Psoas muscle (tissue), 8 donors: ENCODE measurements at places on chromosomes 5 and 9.
A peak's percentile ranks its signal among the peaks of the same experiment; 100 is the strongest.

DNA sequence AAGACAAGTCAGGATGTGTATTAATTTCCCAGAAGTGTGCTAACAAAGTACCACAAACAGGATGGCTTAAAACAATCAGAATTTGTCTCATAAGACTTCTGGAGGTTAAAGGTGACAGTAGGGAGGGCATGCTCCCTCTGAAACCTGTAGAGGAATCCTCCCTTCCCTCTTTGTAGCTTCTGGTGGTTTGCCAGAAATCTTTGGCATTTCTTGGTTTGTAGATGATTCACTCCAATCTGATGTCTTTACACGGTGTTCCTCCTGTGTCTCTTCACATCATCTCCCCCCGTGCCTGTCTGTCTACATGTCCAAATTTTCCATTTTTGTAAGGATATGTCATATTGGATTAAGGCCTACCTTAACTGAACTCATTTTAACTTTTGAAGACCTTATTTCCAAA, 471.5 kb downstream of the ZNF608 start:
- no peak for DNase-seq

DNA sequence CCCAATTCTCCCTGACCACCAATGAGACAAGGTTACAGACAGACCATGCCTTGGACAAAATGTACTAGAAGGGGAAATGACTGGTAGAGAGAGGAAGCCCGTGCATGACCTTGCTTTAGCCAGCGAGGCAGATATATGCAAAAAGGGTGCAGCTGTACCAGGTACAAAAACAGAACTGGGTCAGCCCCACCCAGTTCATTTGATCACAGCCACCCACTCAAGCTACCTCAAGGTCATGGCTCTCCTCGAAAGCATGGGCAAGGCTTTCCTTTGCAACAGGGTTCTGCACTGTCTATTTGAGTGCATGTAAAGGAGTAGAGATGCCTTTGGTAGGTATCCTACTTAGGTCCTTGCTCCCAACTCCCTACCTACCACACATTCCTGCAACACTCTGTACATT, 33.3 kb downstream of the TLE1 start:
- no peak for DNase-seq

- DNase-seq: no peak
Measured at GRCh38 chr9:25850803-25851202, 172.6 kb upstream of the TUSC1 start.

DNA sequence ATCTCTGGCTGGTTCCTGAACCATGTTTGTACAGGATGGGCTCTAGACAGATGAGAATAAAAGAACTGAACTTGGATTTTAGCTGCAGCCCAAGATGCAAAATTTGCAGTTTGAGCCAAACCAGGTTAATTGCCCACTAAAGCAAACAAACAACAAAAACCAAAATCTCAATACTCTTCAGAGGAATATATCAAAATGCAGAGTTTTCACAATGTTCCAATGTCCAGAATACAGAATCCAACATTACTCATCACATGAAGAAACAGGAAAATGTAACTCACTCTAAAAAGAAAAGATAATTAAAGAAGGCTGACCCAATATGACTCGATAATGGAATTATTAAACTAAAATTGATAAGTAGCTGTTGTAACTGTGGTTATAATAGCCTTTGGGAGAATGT, 20.4 kb downstream of the FOXI1 start:
- DNase-seq: no peak

GRCh38 chr9:20925256-20926045, 106.0 kb downstream of the HACD4 start:
- no peak for DNase-seq

DNA sequence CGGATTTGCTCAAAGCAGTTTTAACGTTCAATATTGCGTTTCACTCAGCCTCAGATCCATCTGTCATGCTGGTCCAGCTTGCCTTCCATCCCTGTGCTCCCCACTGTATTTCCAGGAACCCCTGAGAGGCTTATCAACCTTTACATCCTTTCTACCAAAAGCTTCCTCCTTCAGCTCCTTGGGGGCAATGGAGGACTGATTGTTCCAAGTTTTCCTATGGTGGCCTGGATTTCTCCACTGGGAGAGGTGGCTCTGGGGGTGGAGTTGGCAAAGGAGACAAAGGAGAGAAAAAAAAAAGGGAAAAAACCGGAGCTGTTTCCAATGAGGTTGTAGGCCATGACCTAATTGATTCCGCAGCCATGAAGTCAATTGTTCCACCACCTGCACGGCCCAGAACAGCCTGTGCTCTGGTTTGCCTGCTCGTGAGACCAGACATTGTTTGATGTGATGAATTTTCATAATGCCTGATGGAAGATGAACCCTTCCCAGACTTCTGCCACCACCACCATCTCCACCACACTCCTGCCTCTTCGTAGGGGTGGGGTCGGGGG, 54.1 kb downstream of the ABLIM3 start:
- no peak for DNase-seq

DNA sequence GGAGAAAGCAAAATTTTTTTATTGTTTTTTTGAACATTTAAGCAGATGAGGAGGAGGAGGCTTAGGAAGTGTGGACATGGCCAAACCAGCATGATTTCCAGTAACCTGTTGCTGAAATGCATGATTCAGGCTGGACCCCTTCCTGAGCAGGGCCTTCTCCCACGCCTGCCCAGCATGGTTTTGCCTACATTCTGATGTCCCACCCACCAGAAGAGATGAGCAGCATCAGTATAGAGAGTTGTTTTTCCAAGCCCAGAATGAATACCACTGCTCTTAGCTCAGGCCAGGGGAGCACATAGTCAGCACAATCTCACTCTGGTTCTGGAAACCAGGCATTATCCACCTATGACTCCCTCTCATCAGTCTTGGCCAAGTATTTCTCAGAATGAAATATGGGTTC, 90.1 kb downstream of the PAPPA start:
- DNase-seq: no peak

- DNase-seq: no peak
Measured at GRCh38 chr9:20558566-20559016, 63.7 kb downstream of the MLLT3 start.

DNA sequence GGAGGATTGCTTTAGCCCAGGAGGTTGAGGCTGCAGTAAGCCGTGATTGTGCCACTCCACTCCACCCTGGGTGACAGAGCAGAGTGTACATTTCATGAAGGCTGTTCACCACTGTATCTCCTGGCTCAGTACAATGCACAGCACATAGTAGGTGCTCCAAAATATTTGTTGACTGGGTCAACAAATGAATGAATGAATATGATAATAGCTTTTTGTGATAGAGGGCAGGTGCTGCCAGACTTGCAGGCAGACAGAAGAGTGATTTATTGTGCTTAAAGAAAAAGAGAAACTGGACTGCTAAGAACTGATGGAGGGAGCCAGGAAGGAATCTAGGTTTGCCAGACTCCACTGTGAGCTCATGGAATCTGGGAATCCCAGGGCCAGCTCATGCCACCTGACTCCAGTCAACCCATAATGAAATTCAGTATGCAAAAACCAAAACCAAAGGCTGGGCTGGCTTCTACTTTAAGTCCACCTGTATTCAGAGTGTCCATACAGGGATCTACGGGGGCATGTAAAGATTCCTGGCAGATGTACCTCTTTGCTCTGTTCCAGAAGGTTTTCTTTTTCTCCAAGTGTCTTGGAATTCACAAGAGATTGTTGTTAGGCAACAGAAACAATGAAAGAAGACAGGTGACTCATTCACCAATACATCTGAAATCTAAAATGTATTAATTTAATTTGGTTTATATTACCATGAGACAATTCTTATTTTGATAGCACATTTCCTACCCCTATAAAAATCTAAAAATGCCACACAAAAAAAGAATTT, 15.5 kb upstream of the CTNNA1 start:
- DNase-seq: no peak

- peak; percentile 8 for DNase-seq
Measured at GRCh38 chr5:179301376-179301775, 43.9 kb downstream of the ADAMTS2 start.

GRCh38 chr9:4303006-4303405, 3.1 kb upstream of the GLIS3 start:
- DNase-seq: no peak
